Stimulated activated CD4-positive, alpha-beta T cell treated with anti-CD3 and anti-CD28 coated beads, Interleukin-1b, Interleukin-23, amount 100 ng/mL, for 24 hours (primary cell): ENCODE measurements at places on chromosomes 5 and 9.

- no peak for DNase-seq
Observed at GRCh38 chr5:179497636-179498340, 52.6 kb upstream of the RUFY1 start.

DNA sequence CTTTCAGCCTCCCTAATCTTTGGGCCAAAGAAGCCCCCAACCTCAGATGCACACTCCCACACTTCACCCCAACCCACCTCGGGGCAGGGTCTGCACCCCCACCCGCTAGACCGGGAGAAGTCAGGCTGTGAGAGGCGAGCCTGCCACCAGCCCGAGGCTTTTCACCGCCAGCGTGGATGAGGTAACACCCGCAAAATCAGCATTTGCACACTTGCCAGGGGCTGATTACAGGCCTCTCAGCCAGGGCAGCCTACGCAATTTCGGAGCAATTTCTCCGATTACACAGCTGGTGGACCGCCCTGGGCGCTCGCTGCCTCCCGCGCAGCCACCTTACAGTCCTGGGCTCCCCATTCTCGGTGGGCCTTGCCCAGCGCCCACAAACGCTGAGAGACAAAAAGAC is 68.5 kb downstream of the FOXD1 start:
- DNase-seq = no peak

GRCh38 chr5:33182986-33183385 is 257.8 kb upstream of the TARS1 start:
- DNase-seq = no peak

DNA sequence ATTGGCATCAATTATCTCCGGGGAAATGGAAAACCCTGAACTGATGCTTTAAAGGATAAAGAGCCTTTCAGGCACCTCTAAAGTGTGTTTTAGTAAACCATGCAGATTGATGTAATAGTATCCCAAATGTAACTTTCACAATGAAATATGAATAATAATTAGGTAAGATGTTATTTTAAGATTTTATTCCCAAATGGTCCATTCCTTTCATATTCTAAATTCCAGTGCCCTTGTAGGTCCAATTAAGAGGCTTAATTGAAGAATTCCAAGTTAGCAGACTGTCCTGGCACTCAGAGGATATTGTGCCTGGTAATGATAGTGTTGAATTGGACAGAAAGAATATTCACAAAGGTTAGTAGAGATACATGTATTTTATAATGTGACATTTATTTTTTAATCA is 352.5 kb upstream of the NUDT12 start:
- no peak for DNase-seq

- DNase-seq = no peak
Observed at GRCh38 chr5:136061630-136062365, 33.0 kb downstream of the TGFBI start.

- no peak for DNase-seq
Observed at GRCh38 chr5:138900281-138900965, 25.3 kb upstream of the LRRTM2 start.

- DNase-seq = no peak
Observed at GRCh38 chr5:137223324-137224295, 275.5 kb downstream of the SPOCK1 start.

DNA sequence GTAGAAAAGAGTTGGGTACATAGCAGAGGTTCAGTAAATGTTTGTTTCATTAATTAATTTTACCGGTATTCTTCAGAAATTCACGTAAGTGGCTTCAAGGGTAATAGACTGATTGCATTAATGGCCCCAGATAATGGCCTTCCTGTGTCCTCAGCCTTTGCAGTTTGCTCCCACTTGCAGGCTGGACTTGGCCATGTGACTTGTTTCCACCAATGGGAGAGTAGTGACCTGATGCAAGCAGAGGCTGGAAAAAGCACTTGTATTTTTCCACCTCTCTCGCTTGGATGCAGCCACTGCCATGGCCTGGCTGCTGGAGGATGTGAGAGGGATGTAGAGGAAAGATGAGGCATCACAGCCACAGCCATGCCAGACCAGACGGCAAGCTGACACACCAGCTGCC is 480.9 kb downstream of the CDK5RAP2 start:
- DNase-seq = no peak

GRCh38 chr9:113221800-113222481 is 597 bp downstream of the SLC31A1 start:
- no peak for DNase-seq

GRCh38 chr9:137273611-137274320 is 3.8 kb upstream of the TOR4A start:
- no peak for DNase-seq

DNA sequence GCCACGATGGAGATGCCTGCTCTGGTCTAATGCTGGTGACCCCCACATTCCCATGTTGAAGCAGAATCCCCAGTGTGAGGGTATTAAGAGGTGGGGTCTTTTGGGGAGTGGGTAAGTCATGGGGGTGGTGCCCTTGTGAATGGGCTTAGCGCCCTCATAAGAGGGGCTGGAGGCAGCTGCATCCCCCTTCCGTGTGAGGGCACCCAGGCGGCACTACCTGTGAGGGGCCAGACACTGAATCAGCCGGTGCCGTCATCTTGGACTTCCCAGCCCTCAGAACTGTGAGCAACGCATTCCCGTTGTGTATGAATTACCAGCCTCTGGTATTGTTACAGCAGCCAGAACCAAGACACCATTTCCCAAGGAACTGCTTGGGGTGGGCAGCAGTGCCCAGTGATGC is 27.0 kb upstream of the RNF130 start:
- no peak for DNase-seq

- no peak for DNase-seq
Observed at GRCh38 chr5:132354381-132355139, 14.9 kb upstream of the SLC22A5 start.

DNA sequence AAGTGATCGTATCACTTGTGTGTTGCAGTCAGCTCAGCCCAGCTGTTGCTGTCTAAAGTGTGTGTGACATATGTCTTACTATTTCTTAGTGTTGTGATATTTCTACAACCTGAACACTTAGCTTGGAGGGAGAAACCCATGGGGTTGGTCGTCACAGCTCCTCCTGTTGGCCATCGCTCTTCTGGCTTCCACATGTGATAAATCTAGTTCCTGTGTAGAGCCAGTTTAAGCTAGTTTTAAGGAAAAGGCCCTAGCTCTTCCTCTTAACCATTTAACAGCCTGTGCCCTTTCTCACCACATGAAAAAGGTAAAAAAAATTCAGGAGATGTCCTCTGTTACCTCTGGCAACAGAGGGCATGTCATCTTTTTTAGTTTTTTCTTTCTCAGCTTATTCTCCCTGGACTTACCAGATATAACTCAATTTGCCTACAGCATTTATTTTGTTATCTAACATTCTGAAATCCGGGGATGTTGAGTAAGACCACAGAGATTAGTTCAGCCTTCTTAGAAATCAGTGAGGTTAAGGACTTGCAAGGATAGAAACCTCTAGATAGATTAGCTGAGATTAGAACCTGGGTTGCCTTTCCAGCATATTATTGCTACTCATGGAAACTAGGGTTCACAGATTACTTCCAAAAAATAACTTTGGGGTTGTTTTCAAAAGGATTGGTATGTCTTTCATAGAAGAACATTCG is 100.4 kb downstream of the GAPVD1 start:
- DNase-seq = no peak

DNA sequence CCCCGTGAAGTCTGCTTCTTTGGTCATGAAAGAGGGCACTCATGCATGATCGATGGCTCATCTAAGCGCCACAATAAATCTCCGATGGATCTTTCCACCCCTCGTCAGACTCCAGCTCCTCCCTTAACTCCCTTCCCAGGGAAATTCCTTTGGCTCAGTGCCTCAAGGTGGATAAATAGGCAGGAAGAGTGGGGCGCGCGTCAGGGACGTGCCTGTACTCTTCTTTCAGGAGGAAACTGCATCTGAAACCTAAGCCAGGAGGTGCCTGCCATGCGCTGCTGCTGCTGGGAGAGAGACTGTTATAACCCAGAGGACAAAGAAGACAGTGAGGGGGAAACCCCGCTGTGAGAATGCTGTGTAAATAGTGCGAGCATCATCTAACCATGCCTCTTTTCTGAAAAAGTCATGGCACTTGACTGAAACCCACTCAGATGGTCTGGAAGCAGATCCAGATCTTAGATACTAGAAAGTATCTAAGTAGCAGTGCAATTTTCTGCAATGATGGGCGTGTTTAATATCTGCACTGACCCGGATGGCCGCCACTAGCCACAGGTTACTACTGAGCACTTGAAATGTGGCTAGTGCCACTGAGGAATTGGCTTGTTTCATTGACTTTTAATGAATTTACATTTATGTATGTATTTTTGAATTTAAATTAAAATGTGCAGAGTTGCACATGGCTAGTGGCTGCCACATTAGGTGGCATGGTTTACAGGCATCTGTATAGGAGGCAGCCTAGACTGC is 120.3 kb upstream of the BASP1 start:
- DNase-seq = no peak

GRCh38 chr9:115469841-115470240 is 351.9 kb upstream of the TNC start:
- no peak for DNase-seq

GRCh38 chr9:122053064-122053463 is 40.0 kb downstream of the TTLL11 start:
- DNase-seq = no peak

- no peak for DNase-seq
Observed at GRCh38 chr5:59093329-59093728, 510.5 kb downstream of the RAB3C start.

- DNase-seq = no peak
Observed at GRCh38 chr5:91339063-91339705, 43.9 kb downstream of the ARRDC3 start.

DNA sequence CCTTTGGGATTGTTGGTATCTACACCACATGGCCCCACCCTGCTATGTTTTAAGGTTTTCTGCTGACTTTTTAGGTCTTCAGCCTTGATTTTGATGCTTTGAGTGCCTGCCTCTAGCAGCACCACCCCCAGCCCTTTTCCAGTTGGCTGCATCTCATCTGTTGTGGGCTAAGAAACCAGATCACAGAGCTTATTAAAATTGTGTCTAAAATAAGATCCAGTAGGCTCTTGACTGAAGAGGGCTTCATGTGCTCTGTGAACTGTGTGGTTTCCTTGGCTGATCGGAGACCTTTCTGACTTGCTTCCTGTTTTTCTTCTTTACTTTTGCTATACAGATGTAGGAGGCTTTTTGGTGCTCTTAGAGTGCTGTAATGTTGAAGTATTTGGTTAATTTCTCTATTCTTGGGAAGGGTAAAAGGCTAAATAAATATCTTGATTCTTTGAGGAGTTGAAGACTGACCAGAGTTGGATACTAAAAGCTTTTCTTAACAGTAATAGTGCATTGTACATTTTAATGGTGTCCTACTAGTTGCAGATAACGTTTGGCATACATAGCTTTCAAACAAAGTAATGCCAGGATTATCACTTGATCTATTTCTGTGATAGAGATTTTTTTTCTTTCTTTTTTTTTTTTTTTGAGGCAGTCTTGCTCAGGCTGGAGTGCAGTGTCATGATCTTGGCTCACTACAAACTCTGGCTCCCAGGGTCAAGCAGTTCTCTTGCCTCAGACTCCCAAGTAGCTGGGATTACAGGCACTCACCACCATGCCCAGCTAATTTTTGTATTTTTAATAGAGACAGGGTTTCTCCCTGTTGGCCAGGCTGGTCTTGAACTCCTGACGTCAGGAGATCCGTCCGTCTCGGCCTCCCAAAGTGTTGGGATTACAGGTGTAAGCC is 4.5 kb downstream of the UBE2D2 start:
- DNase-seq = no peak

DNA sequence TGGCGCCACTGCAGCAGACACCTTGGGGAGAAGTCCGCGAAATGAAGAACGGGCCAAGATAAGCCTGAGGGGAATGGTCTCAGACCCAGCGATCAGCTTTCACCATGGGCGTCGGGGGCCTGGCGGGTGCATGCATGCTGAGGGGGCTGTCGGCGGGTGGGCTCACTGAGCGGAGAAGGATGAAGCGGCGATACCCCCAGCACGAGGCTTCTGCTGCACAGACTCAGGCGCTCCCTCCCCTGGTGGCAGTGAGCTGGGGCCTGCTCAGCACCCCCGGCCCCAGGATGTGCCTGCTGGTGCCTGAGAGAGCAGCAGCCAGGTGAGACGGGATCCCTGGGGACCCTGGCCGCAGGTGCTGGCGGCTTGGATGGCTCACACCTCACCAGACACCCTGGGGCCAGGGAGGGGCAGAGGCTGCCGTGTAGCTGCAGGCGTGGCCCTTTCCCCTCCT is 31.2 kb downstream of the CEP72 start:
- DNase-seq = no peak

GRCh38 chr5:135826221-135826525 is 8.3 kb upstream of the SLC25A48 start:
- no peak for DNase-seq

DNA sequence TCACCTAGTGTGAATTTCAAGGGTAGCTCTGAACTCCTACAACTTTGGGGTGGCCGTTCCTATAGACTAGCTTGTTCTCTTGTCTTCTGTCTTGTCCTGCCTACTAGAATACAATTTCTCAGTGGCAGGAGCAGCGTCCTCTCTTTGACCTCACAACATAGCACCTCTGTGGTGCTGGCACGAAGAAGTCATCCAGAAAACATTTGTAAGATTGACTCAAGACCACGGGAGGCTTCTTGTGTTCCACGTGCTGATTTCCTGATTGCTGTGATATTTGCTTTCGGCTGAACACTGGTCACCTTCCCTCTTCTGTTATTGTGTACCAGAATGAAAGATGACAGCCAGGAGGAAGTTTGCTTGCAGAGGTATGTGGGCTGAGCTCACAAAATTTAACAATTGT is 27.0 kb downstream of the SLC1A1 start:
- no peak for DNase-seq

DNA sequence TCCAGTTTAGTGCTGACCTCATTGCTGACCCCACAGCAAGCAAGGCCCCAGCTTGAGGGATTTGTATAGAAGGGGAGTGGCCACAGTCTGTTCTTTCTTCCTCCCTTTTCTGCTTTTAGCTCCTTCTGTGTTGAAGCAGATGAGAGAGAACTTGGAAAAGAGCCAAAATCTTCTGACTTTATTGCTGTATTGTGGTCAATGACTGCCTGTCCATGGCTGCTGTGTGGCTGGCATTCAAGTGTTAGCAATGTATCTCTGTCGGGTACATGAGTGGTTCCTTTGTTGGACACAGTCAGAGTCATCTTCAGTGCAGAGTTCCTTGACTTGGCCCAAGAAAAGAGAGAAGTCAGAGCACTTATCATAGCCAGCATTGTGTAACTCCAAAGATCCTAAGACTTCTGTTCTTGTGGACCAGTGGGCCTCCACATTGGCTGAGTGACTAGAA is 154.1 kb downstream of the LRRC70 start:
- no peak for DNase-seq

DNA sequence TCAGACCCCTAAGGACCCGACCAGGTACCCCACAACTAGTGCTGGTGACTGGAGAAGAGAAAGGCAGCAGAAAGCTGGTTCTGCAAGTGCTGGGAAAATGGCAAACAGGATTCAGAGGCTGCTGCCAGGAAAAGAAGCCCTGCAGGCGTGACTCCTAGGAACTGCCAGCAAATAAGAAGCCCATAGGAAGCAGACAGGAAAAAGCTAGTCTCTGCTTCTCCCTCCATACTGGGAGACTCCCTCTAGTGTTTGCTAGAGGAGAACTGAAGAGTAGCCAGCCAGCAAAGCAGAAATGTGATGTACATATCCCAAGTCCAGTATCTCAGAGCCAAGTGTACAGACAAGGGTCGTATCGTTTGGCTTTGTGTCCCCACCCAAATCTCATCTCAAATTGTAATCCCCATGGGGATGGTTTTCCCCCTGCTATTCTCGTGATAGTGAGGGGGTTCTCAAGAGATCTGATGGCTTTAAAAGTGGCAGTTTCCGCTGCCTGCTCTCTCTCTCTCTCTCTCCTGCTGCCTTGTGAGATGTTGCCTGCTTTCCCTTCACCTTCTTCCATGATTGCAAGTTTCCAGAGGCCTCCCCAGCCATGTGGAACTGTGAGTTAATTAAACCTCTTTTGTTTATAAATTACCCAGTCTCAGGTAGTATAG is 38.1 kb upstream of the TUSC1 start:
- no peak for DNase-seq

- DNase-seq = no peak
Observed at GRCh38 chr5:57841676-57842363, 359.2 kb upstream of the ACTBL2 start.
